ENCODE measurements at places on chromosomes 1 and 21. TPM values are rescaled to one million over a fixed set of nuclear protein-coding genes. Genes with fewer than 3 reads are reported as not detected.

Gene SSX2IP
- 189 TPM for total RNA-seq

Gene RSPO1
- 6.0 TPM for total RNA-seq

Gene ERRFI1
- total RNA-seq = 40.9 TPM

Gene PGBD2
- total RNA-seq = 12.4 TPM

Gene ACTRT2
- total RNA-seq = not detected

Gene LMX1A
- total RNA-seq = 9.6 TPM

Gene TMPRSS2
- total RNA-seq = 1.9 TPM

Gene NAV1
- total RNA-seq = 31.4 TPM

Gene TSTD1
- total RNA-seq = 29.7 TPM

Data from camera-type eye (tissue), 1 donor.